ENCODE measurements at places on chromosomes 2 and 18. TPM values are rescaled to one million over a fixed set of nuclear protein-coding genes. Genes with fewer than 3 reads are reported as not detected.

The ARHGAP15 gene
- 2.8 TPM for total RNA-seq

The FBXO15 gene
- total RNA-seq, result not detected

The GPBAR1 gene
- 0.25 TPM for total RNA-seq

DNA sequence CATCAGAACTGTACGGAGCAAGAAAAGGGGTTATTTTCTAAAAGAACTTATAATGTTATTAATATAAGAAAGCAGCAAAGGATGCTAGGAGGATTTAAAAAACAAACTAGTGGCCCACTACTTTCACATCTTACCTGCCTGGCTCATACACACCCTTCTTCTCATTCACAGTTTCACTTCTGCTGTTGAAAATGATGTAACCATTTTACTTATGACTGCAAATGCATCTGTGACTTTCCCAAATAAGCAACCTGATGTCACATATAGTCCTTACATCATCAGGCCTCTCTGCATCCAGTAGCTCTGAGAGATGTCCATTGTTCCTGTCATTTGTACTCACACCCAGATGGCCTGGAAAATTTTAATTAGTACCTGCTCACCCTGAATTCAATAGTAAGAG, 101.8 kb upstream of the MYO3B start:
- no peak for DNase-seq

DNA sequence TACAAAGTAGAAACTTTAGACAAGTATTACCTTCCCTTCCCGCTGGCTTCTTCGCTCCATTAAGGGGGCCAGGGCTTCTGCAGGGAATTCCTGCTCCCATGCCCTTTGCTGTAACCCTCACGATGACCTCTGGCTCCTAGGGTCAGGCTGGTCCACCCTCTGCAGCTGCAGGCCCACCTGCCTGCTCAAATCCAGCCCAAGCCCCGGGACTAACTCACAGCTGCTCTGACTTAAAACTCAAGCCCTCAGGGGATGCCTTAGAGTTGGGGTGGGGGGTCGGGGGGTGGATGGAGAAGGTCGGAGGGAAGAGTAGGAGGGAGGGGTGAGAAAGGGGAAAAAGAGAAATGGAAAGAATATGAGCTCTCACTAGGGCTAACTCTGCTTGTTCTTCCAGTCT, 4.9 kb downstream of the IGFBP5 start:
- no peak for DNase-seq

DNA sequence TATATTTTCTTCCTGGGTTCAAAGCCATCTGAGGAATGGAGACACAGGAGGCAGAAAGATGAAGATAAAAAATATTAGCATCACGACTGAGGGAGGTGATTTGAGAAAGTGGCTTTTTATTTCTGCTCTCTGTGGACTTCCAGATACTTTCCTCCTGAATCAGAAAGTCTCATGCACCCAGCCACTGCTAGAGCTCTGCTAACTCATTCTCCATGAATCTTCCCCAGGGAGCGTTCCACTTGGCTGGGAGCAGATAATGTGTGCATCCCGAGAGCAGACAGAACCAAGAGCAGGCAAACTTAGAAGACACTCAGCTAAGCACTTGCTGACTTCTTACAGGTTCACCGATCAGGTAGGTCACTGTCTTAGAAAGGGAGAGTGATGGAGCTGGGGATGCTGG, 264.1 kb upstream of the THUMPD2 start:
- DNase-seq, result no peak

DNA sequence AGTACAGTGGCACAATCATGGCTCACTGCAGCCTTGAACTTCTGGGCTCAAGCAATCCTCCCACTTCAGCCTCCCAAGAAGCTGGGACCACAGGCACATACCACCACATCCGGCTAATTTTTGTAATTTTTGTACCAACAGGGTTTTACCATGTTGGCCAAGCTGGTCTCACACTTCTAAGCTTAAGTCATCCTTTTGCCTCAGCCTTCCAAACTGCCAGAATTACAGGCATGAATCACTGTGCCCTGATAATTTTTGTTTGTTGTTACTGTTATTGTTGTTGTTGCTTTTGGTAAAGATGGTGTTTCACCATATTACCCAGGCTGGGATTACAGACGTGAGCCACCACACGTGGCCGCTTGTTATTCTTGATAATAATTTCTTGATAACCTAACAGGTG, 10.5 kb upstream of the COBLL1 start:
- no peak for DNase-seq

DNA sequence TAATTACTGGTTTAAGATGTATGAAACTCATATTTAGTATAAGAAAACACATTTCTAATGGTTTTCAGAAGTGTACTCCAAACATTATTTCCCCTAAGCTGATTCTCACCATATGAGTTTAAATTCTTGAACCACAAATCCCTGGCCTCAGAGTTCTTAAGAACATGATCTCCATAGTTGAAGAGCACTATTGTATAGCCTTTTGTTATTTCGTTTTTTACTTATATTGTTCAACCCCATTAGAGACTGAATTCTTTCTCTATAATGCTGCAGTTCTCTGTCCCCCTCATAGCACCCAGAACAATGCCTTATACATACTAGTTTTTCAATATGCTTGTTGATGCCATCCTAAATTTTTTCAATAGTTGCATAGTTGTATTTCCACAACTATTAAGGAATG, 85.5 kb upstream of the TMEM17 start:
- no peak for DNase-seq

GRCh38 chr2:113762377-113763118, 6.1 kb upstream of the SLC35F5 start:
- no peak for DNase-seq

GRCh38 chr2:46364797-46365457, 67.7 kb downstream of the EPAS1 start:
- DNase-seq, result no peak
